ENCODE measurements at places on chromosomes 2 and 18. TPM values are rescaled to one million over a fixed set of nuclear protein-coding genes. Genes with fewer than 3 reads are reported as not detected.

- H3K4me3 ChIP-seq, result no peak overlapping the region
- H3K27ac ChIP-seq, result no peak overlapping the region
- no peaks in the 10 kb centered on the region for H3K36me3 ChIP-seq
- no peak for DNase-seq
- peaks cover 6% of the 10 kb centered on the region for H3K4me1 ChIP-seq
Measured at GRCh38 chr2:10094271-10094814, 14.1 kb upstream of the CYS1 start.

DNA sequence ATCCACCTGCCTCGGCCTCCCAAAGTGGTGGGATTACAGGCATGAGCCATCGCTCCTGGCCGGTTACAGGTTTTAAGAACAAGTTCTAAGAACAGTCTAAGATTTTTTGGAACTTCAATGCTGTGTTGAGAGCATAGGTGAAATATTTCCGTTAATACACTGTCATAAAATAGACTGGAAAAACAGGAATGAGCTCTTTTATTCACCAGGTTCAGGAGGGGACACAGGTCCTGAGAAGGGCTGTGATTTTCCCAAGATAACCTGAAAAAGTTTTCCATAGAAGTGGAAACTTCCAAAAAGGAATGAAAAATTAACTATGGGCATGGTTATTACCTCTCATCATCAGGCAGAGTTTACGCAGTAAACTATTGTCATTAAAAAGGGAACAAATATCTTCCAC, 97.6 kb upstream of the TMEM178A start:
- H3K27me3 ChIP-seq, result no peaks in the 10 kb centered on the region
- no peaks in the 10 kb centered on the region for H3K4me1 ChIP-seq
- no peaks in the 10 kb centered on the region for H3K36me3 ChIP-seq
- peak overlapping the region; percentile 5 for H3K27ac ChIP-seq
- no peak for DNase-seq

PIK3C3 gene
- total RNA-seq, result 54.4 TPM

DNA sequence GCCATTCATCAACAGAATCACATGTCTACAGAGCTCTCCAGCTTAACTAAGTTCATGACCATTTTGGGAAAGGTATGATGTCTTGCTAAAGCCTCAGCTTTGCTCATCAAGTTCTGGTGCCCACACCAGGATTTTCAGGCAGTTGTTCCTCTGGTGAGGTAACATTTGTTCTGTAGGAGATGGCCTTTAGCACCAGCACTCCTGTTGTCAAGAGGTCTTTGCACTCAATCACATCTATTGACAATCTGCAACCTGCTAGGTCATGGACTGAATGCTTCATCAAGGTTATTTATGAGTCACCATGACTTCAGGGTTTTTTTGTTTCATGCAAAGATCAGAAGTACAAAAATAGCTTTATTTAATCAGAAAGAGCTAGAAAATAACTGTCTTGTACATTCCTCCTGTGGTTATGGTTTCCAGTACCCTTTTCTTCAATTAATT, 36.6 kb upstream of the VIT start:
- no peaks in the 10 kb centered on the region for H3K36me3 ChIP-seq
- H3K4me3 ChIP-seq, result no peak overlapping the region
- no peak overlapping the region for H3K27ac ChIP-seq
- no peaks in the 10 kb centered on the region for H3K4me1 ChIP-seq
- no peak for DNase-seq

- peaks cover 19% of the 10 kb centered on the region for H3K27me3 ChIP-seq
- no peak for DNase-seq
- H3K36me3 ChIP-seq, result no peaks in the 10 kb centered on the region
- peak overlapping the region; percentile 26 for H3K27ac ChIP-seq
Measured at GRCh38 chr2:241863536-241863954, 4.9 kb upstream of the PDCD1 start.

MROH2A gene
- 0.71 TPM for total RNA-seq

DNA sequence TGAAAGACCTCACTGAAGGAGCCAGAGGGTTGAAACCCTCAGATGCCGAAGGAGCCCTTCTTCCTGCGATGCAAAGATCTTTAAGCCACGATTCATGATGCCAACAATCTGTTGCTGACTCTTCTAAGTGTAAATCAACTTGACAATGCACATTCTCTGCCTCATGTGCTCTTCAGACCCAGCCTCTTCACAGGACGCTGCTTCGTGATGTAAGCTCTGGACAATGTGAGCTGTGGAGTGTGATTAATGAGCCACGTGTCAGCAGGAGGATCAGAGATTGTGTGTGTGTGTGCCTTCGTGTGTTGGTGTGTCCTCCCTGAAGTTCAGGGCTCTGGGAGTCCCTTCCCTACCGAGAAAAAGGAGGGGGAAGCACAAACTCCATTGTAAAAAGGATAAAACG, 26.5 kb upstream of the TWIST2 start:
- no peaks in the 10 kb centered on the region for H3K4me1 ChIP-seq
- no peaks in the 10 kb centered on the region for H3K27me3 ChIP-seq
- no peaks in the 10 kb centered on the region for H3K36me3 ChIP-seq
- no peak overlapping the region for H3K4me3 ChIP-seq
- no peak for DNase-seq

DNA sequence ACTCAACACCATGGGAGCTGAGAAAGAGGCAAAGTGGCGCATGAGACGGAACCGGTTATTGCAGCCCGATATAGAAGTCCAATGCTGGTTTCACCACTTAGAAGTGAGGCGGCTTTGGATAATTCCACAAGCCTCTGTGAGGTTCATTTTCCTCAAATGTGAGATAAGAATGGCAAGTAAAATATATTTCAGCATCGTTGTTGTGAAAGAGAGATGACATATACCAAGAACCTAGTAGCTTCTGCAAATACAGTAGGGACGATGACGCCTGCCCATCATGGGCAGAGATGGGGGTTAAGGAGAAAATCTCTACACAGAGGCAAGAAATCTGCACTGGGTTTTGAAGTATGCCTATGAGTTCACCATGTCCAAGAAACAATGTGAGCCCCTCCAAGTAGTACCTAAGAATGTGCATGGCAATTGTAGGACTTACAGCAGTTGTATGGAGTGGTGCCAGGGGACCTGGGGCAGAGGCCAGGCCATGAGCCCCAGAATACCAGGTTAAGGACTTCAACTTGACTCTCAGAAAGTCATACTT, 352.0 kb downstream of the RNF144A start:
- DNase-seq, result no peak
- H3K27ac ChIP-seq, result no peak overlapping the region
- no peaks in the 10 kb centered on the region for H3K27me3 ChIP-seq
- no peak overlapping the region for H3K4me3 ChIP-seq
- H3K36me3 ChIP-seq, result no peaks in the 10 kb centered on the region

TLX2 gene
- total RNA-seq, result 0.19 TPM

- H3K27me3 ChIP-seq, result no peaks in the 10 kb centered on the region
- no peak overlapping the region for H3K4me3 ChIP-seq
- no peaks in the 10 kb centered on the region for H3K4me1 ChIP-seq
- no peak for DNase-seq
- H3K27ac ChIP-seq, result no peak overlapping the region
- H3K36me3 ChIP-seq, result no peaks in the 10 kb centered on the region
Measured at GRCh38 chr2:179773986-179774385, 87.4 kb downstream of the ZNF385B start.

GRCh38 chr18:24875286-24875685, 414.8 kb downstream of the HRH4 start:
- no peaks in the 10 kb centered on the region for H3K36me3 ChIP-seq
- no peak for DNase-seq
- H3K27ac ChIP-seq, result no peak overlapping the region
- no peaks in the 10 kb centered on the region for H3K4me1 ChIP-seq

GRCh38 chr2:51650769-51651168, 618.8 kb upstream of the NRXN1 start:
- DNase-seq, result no peak
- no peak overlapping the region for H3K4me3 ChIP-seq
- no peak overlapping the region for H3K27ac ChIP-seq

DNA sequence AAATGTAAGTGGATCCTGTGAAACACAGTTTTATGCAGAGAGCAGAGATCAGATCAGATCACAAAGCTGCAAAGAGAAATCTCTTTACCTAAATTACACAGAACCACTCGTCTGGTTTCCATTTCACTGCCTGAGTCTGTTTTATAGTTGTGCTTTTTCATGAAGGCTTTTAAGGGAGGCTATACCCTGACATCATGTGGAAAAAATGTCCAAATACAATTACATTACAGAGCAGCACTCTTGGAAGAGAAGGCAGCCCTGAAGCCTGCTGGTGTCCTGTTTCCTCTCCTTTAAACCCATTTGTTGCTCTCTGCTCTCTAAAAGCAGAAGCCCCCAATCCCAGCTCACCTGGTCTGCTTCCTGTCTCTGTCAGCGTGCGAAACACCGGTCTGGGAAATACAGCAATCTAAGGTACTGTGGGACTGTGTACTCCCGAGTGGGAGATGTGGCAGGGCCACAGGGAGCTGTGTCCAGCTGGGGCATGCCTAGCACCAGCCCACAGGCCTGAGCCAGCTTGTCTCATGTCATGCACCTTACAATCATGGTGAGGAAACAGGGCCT, 24.8 kb upstream of the ZFP36L2 start:
- DNase-seq, result no peak
- no peaks in the 10 kb centered on the region for H3K27me3 ChIP-seq
- H3K27ac ChIP-seq, result peak overlapping the region; percentile 38
- no peak overlapping the region for H3K4me3 ChIP-seq
- no peaks in the 10 kb centered on the region for H3K4me1 ChIP-seq
- H3K36me3 ChIP-seq, result peaks cover under 1% of the 10 kb centered on the region

GRCh38 chr2:57497489-57498096, 549.0 kb upstream of the VRK2 start:
- no peaks in the 10 kb centered on the region for H3K27me3 ChIP-seq
- peak; percentile 19 for DNase-seq
- H3K36me3 ChIP-seq, result no peaks in the 10 kb centered on the region
- no peak overlapping the region for H3K27ac ChIP-seq
- H3K4me3 ChIP-seq, result no peak overlapping the region

DNA sequence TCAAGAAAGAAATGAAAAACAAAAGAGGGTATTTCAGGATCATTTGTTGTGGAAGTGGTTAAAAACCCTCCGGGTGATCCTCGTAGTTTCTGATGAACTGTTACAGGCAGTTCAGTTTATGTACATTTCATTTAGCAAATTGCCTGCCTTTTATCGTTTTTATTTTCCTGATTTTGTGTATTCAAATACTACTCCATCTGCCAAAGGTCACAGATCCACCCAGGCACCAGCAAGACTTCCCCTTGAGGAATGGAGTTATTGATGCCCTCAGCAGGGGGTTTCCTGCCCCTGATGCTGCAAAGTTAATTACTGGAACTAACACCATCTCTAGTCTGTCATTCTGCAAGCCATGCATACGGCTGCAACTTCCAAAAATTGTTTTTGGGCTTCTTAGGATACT, 641.9 kb downstream of the SLC4A3 start:
- no peak for DNase-seq
- no peaks in the 10 kb centered on the region for H3K36me3 ChIP-seq
- H3K4me3 ChIP-seq, result no peak overlapping the region
- no peaks in the 10 kb centered on the region for H3K4me1 ChIP-seq
- no peaks in the 10 kb centered on the region for H3K27me3 ChIP-seq

GRCh38 chr2:128373451-128374000, 54.9 kb upstream of the HS6ST1 start:
- no peak overlapping the region for H3K27ac ChIP-seq
- no peak overlapping the region for H3K4me3 ChIP-seq
- no peaks in the 10 kb centered on the region for H3K36me3 ChIP-seq
- H3K4me1 ChIP-seq, result peaks cover 26% of the 10 kb centered on the region
- no peak for DNase-seq
- H3K27me3 ChIP-seq, result peaks cover 17% of the 10 kb centered on the region

GAL3ST2 gene
- total RNA-seq, result 0.09 TPM

- no peaks in the 10 kb centered on the region for H3K36me3 ChIP-seq
- H3K27ac ChIP-seq, result no peak overlapping the region
- no peaks in the 10 kb centered on the region for H3K27me3 ChIP-seq
Measured at GRCh38 chr2:30362468-30363081, 84.5 kb upstream of the LCLAT1 start.

BIN1 gene
- total RNA-seq, result 47.2 TPM

MBD5 gene
- total RNA-seq, result 13.3 TPM

GRCh38 chr2:31324016-31324633, 90.2 kb downstream of the EHD3 start:
- no peaks in the 10 kb centered on the region for H3K36me3 ChIP-seq
- H3K4me1 ChIP-seq, result peaks cover 14% of the 10 kb centered on the region
- no peak overlapping the region for H3K4me3 ChIP-seq
- DNase-seq, result no peak
- no peaks in the 10 kb centered on the region for H3K27me3 ChIP-seq
- no peak overlapping the region for H3K27ac ChIP-seq

GRCh38 chr2:43792653-43793052, 18.8 kb downstream of the DYNC2LI1 start:
- H3K27me3 ChIP-seq, result no peaks in the 10 kb centered on the region
- no peak for DNase-seq
- no peaks in the 10 kb centered on the region for H3K4me1 ChIP-seq
- no peaks in the 10 kb centered on the region for H3K36me3 ChIP-seq
- no peak overlapping the region for H3K27ac ChIP-seq

GRCh38 chr2:45901468-45902032, 250.1 kb downstream of the PRKCE start:
- DNase-seq, result no peak
- peaks cover 5% of the 10 kb centered on the region for H3K4me1 ChIP-seq
- H3K27ac ChIP-seq, result no peak overlapping the region
- no peak overlapping the region for H3K4me3 ChIP-seq

DNA sequence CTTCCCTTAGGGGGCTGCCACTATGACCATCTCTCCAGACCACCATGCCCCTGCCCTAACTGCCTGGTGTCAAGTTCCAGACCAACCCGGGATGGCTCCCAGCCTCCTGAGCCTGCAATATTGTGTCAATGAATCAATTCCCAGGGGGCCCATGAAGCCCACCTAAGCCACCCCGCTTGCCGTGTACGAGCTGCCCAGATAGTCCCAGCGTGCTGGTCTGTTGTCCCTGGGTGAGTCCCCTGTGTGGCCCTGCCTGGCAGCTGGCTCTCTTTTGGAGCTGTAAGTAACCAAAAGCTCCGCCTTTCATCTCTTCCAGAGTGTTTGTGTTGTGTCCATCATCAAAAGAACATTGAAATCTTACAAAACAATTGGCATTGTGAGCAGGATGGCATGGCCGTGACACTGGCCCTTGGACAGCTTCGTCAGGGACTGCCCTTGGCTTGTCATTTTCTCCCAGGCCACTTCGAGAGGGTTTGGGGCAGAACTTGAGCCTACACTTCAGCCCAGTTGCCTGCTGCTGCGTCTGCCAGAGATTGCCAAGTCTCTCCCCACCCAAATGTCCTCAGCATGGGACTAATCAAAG, 11.3 kb upstream of the MAL start:
- H3K27me3 ChIP-seq, result no peaks in the 10 kb centered on the region
- peaks cover 98% of the 10 kb centered on the region for H3K4me1 ChIP-seq
- H3K36me3 ChIP-seq, result no peaks in the 10 kb centered on the region
- DNase-seq, result no peak
- H3K27ac ChIP-seq, result no peak overlapping the region

PARD3B gene
- 2.4 TPM for total RNA-seq

- H3K27ac ChIP-seq, result peak overlapping the region; percentile 79
- no peaks in the 10 kb centered on the region for H3K27me3 ChIP-seq
- H3K4me1 ChIP-seq, result peaks cover 21% of the 10 kb centered on the region
- no peak overlapping the region for H3K4me3 ChIP-seq
Measured at GRCh38 chr2:234308073-234308812, 188.6 kb downstream of the ARL4C start.

Measured in thymus (tissue), 14 donors.